ENCODE measurements at places on chromosomes 5 and 9.

DNA sequence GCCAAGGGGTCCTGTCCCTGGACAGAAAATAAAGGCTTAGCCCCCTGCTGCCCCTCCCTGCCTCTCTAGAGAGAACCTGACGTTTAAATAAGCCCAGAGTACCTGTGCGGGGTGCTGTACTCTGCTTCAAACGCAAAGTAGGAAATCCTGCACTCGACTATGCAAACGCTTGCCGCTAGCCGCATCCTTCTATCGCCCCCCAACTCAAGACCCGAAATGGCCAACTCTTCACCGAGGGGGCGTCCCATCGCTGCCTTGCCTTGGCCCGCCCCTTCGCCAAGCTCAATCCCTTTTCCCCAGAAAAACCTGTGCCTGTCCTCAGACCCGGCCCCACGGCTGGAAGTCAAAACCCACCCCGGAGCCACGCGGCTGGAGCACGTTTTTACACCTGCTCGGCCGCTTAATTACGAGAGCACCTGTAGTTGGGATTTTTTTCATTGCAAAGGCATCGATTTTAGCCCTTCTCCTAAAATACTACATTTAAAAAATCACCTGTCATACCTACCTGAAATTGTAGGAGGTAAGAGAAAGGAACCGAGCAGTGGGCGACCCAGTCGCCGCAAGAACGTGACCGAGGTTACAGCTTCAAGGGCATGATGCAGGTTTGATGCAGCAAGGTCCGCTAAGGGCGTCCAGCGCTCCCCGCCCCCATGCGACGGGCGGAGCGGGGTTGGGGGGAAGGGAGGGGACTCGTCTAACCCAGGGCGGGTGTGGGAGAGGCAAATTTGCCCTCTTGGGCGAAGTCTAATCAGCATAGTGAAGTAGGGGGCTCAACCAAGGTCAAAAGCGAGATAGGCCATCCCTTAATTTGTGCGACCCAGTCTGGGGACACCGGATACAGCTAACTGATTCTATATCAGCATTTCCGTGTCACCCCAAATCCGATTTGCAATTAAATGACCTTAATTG, 3.5 kb downstream of the ELAVL2 start:
- DNase-seq: no peak

DNA sequence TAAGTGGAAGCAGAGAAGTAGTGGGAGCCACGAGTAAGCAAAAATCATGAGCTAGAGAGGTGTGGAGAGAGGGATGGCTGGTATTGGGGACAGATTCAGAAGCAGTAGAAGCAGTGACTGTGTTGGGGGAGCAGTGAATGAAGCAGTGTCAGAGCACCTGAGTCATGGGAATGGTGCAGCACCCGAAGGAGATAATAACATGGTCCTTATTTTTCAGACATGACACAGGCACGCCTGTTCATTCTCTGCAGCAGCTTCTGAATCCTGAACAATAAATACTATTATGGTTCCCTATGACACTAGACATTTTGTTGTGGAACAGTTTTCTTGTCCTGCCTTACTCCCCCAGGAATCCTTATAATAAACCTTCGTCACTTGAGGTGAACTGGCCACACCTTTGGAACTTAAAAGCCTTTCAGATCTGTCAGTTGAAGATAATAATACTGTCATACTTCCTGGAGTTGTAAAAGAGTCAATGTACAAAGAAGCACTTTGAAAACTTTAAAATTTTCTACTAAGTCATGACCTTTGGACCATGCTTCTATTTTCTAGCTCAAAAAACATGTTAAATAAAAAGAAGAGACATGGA, 7.0 kb upstream of the RASA1 start:
- DNase-seq: peak; percentile 13

DNA sequence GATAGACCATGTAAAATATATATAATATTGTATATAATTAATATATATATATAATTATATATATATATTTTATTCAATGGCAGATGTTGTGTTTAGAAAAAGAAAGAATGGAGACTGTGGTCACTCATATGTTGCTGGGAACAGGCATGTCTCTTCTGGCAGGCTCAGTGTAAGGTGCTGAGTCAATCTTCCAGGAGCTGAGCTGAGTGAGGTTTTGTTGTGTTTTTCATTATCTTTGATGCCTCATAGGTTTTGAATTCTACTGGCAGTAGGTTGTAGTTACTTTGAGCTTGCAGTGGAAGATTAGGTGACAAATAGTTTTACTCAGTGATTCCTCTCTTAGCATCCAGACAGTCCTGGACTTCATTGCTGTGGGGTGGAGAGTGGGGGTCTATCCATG, 561.3 kb downstream of the IRX1 start:
- no peak for DNase-seq

DNA sequence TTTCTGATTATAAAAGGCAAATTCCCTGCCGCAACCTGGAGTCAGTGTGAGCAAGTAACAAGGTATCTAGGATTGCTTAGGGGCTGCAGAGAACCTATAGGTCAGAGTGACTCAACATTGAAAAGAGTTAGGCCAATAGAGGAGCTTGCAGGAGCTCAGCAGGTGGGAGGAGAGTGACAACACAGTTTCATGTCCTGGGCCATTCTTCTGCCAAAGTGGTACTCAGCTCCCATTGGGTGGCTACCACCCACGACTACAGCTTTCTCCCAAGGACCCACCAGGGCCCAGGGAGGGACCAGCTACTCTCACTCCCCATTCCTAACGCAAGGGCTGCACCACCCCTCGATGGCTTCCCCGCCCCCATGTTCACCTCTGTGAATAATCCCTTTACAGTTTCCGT, 86.7 kb upstream of the SPATA31C2 start:
- no peak for DNase-seq

DNA sequence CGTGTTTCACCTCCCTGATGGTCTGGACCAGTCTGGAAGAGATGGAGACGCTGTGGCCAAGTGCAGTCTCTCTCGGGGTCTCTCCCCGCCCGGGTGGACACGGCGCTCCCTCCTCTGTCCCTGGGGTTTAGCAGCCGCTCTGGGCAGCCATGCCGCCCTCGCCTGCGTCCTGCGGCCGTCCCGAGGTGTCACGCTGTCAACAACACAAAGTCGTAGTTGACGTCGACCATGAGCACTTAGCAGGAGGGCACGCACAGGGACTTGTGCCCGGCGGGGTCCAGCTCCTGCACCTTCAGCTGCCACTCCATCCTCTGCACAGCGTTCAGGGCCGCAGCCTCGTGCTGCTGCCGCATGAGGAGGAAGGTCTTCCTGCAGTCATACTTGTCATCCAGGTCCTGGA, 368.9 kb downstream of the CDH9 start:
- no peak for DNase-seq

DNA sequence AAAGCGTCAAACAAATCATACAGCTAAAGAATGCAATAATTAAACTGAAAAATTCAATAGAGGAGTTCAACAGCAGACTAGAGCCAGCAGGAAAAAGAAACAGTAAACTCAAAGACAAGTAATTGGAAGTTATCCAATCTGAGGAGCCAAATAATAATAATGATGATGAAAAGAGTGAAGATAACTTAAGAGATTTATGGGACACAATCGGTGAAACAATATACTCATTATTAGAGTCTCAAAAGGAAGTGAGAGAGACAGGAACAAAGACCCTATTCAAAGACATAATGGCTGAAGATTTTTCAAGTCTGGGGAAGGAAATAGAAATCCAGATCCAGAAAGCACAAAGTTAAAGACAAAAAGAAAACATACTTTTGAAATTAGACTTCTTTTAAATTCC, 263.9 kb upstream of the NR4A3 start:
- DNase-seq: no peak

GRCh38 chr9:70492319-70492777, 77.9 kb upstream of the KLF9 start:
- no peak for DNase-seq
